HL-60 (cell line): ENCODE measurements at places on chromosomes 2 and 18.

DNA sequence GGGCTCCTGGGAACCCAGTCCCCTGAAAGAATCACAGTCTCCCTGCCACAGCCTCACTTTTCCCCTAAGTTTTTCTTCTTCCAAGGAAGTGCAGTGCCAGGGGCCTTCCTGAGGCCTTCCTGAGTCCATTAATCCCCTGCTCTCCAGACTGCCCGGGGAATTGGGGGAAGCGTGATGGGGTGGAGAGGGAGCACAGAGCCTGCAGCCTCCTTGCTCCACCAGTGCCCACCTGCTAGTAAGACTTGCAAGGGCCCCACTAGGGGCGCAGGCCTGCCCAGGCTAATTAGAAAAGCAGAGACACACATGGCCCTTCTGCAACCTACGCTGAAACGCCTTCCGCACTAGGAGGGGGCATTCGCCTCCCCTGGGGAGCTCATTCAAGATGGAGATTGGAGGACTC lies 110.6 kb downstream of the MRO start:
- no peak for DNase-seq

- DNase-seq = no peak
Observed at GRCh38 chr2:239716536-239717318, 308.4 kb downstream of the NDUFA10 start.

- no peak for DNase-seq
Observed at GRCh38 chr2:62928015-62928414, 122.6 kb upstream of the OTX1 start.

GRCh38 chr2:53724536-53724935 lies 43.1 kb upstream of the CHAC2 start:
- DNase-seq = no peak

DNA sequence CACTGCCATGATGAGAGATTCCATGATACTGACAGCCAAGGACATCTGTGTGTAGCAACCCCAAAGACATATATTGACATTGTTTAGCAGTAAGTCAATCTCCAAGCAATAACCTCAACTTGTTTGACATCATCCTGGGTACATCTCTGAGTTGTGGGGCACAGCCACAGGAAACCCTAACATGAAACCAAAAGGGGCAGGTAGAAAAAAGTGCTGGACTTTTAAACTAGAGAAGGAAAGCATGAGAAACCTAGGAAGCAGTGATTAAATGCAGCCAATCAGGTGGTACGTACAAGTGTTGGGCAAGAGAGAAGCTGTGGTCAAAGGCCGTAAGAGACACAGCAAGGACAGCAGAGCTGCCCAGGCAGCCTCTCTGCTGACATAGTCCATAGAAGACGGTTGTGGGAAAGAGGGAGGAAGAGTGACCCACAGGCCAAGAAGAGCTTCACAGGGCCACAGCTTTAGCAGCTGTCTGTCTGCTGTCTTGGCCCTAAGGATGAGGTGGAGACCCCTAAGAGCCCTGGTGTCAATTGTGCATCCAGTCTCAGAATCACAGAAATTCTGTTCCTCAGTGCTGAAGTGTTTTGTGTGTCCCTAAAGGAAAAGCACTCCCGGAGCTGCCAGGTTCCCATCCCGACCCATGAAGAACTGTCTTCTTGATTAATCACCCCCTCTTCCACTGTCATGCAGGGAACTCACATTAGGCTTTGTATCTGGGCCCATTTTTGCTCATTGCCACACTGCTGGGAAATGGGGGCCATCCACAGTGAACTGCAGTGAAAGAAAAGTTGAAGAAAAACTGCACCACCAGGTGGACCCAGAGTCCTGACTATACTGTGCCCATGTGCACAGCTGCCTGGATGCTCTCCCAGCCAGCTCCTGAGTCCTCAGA lies 25.4 kb upstream of the CHN1 start:
- peak; percentile 51 for DNase-seq

DNA sequence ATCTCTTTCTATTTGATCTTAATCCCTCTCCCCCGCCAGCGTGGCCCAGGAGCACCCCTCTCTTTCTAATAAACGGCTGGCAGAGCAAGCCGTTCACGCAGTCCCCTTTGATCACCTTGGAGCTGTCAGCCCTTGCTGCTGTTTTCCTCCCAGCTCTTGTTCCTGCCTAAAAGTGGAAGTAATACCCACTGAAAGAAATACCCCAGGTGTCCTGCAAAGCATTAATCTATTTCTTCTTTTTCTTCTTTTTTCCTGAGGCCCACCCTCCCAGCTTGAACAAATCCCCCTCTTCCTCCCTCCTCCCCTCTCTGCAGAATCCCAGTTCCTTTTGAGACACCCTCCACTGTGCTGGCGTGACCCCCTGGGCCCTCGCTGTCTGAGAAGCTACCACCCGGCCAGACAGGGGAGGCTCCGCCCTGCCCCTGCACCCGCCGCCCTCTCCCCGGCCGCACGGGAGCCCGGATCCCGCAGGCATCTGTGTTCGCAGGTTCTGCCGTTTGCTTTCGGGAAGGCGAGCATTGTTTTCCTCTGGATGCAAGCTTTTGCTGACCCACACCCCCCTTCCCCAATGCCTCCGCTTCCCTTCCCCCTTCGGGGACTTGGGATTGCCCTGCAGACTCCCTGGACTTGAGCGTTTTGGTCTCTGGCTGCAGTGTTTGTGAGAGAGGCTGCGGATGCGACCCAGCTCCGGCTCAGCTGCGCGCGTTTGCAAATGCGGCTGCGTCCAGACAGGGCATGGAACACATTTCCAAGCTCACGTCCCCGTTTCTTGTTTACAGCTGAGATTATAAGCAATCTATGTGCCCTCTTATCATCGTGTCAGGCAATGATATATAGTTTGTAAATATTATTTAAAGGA lies 631.5 kb downstream of the NYAP2 start:
- DNase-seq = peak; percentile 70

- DNase-seq = no peak
Observed at GRCh38 chr2:119744335-119744939, 15.3 kb upstream of the PTPN4 start.

- no peak for DNase-seq
Observed at GRCh38 chr18:50232419-50232818, 33.9 kb downstream of the CFAP53 start.

DNA sequence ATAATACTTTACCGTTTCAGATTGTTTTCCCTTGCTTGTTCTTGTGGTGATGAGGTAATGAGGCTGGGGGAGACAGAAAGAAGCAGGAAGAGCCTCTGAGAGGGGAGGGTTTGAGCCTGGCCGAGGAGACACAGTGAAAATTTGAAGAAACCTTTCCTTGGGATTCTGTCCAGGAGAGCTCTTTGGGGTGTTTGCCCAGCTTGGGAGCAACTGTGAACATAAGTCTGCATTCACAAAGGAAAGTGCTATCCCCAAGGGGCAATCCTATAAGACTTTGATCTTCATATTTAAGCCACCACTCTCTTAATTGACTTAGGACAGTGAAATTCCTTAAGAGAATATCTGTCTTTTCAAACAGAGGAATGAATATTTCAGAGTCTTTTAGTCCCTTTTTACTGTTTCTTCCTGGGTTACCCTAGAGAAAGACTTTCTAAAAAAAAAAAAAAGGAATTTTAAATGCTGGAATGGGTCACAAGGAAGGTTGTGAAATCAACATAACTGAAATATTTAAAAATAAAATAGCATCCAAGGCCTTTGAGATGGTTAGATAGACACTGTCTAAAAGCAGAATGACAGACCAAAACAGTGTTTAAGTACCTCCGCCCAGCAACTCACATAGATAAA lies 52.5 kb upstream of the STAM2 start:
- DNase-seq = no peak

DNA sequence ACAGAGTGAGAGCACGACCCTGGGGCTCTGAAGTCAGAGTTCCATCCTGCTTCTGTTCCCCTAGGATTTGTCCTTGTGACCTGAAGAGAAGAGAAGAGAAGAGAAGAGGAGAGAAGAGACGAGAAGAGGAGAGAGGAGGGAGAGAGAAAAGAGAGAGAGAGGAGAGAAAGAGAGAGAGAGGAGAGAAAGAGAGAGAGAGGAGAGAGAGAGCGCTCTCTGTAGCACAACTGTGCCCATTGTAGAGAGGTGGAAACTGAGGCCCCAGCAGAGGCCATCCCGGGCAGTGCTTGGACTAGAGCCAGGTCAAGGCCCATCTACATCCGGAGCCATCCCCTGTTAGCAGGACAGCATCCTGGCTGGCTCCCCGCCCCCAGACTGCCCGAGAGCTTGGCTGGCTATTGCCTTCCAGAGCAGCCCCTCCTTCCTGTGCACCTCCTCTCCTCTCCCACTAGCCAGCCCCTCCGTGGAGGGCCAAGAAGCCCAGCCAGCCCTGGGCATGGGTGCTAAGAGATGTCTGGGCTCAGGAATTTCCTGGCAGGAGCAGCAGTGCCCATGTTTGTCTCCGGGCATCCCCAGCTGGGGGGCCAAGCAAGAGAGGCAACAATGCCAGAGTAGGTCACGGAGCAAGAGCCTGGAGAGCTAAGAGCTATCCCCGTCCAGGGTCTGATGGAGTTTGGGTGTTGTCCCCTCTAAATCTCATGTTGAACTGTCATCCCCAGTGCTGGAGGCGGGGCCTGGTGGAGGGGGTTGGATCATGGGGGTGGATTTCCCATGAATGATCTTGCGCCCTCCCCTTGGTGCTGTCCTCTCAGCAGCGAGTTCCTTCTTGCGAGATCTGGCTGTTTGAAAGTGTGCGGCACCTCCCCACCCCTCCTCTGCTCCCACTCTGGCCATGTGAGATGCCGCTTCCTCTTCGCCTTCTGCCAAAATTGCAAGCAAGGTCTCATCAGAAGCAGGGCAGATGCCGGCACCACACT lies 18.2 kb upstream of the GPR55 start:
- DNase-seq = peak; percentile 75

DNA sequence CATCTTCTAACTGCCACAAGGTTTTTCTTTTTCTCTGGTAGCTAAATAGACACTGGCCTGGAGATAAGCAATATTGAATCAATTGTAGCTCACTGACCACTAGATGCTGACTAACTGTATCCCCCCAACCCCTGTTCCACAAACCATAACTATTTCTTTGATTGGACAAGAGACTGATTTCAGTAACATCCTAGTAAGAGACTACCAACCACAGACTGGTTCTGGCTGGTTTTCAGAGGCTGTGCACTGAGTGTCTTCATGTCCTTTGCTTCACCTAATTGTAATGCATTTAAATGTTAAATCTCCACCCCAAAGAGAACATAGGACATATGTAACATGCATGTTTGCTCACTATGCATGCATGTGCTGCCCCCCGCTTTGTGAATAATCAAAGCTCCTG lies 3.2 kb upstream of the AAK1 start:
- no peak for DNase-seq

GRCh38 chr2:175676813-175677212 lies 325.3 kb downstream of the LNPK start:
- DNase-seq = no peak

GRCh38 chr2:238633426-238634328 lies 206.9 kb downstream of the ASB1 start:
- DNase-seq = no peak

DNA sequence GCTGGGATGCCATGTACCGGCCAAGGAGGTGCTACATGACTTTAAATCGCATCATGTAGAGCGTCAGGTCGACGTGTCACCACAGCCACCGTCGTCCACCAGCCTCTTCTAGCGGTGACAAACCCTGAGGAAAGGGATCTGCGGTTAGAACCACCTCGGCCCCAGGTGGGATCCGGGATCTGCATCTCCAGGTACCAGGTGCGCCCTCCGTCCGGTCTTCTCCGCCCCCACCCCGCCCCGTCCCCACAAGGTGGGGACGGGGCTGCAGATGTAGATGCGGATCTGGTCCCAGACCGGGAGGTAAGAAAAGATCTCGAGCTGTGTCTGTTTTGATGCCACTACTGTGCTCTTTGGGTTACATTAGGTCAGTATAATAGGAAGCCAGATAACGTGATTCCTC lies 38.4 kb downstream of the C1D start:
- no peak for DNase-seq

- no peak for DNase-seq
Observed at GRCh38 chr18:25134861-25135260, 217.1 kb downstream of the ZNF521 start.

DNA sequence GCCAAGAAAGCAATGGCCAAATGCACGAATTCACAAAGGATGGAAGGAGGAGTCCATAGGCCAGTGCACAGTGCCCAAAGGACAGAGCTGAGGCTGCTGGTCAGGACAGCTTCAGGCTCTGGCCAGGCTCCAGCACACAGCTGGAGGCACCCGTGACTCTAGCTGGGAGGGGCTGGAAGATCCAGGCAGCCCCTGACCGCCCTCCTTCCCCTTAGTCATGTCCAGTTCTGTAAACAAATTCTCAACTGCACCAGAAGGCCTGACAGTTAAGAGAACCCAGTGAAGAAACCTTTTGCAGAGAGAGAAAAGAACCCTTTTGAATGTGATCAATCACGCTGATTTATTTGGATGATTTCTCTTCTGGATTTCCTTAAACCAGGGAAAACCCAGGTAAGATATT lies 7.7 kb upstream of the YWHAQ start:
- DNase-seq = no peak

DNA sequence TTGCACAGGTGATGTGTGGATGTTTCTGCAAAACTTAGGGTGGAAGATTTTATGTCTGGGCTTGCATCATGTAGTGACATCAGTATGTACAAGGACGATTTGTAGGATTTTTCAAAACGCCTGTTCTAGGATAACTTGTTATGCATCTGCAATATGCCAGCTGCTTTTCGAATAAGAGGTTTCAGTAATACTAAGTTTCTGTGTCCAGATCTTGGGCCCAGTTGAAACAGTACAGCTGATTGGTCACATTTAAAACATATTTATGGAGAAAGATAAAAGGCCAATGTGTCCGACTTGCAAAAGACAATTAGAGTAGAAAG lies 1.2 kb downstream of the PTPN4 start:
- no peak for DNase-seq

GRCh38 chr18:36469461-36469860 lies 171.9 kb downstream of the FHOD3 start:
- DNase-seq = no peak

GRCh38 chr2:9909106-9909505 lies 42.4 kb upstream of the GRHL1 start:
- DNase-seq = no peak

DNA sequence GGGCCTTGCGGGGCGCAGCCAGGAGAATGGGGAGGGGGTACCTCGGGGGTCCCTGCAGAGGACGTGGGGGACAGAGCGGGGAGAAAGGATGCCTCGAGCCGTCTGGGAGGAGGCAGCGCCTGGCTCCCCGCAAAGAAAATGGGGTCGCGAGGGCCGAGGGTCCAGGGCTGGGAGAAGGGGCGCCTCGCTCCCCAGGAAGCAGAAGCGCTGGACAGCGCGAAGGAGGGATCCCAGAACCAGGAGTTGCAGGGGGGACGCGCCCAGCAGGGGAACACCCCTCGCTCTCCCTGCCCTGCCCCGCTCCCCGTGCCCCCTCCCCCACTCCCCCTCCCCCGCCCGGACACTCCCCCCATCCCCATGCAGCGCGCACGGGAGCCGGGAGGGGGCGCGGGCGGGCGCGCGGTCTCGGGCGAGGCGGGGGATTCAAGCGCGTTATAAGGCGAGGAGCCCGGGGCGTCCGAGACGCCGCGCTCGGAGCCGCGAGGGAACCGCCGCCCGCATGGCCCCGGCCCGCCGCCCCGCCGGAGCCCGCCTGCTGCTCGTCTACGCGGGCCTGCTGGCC lies at the start of gene ERFE:
ERFE (plus strand) TSS at position 462 of the 562 bp plus-strand sequence; CDS start at position 500, 38 bp downstream.
- peak; percentile 37 for DNase-seq

DNA sequence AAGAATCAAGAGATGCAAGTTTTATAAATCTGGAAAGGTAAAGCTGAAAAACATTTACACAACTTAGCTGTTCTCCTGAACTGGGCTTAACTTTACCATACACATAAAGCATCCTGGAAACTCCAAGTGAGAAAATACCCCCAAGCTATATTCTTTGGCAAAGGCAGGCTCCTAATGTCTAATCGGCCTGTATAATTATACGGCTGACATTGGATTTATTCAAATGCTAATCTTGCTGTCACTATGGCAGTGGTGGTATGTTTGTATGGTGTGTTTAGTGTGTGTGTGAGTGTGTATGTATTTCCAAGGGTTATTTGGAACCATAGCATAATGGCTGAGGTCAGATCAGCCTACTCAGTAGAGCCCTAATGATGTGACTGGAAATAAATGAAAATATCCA lies 1031.8 kb upstream of the ZEB2 start:
- DNase-seq = no peak
